Left ventricle myocardium inferior (tissue), 1 donor: ENCODE measurements at places on chromosomes 4 and X. TPM values are rescaled to one million over a fixed set of nuclear protein-coding genes. Genes with fewer than 3 reads are reported as not detected.

OTUD6A gene
- not detected for total RNA-seq

SHISA3 gene
- total RNA-seq, result 8.1 TPM

CXCL1 gene
- 0.55 TPM for total RNA-seq

TMEM150C gene
- total RNA-seq, result 13.6 TPM

FHL1 gene
- total RNA-seq, result 1,867 TPM

LDB2 gene
- 29.6 TPM for total RNA-seq

SULT1B1 gene
- total RNA-seq, result 1.1 TPM

AR gene
- 18.4 TPM for total RNA-seq

FAM156A gene
- 12.1 TPM for total RNA-seq

IL21 gene
- not detected for total RNA-seq
